ENCODE measurements at places on chromosomes 2 and 18. TPM values are rescaled to one million over a fixed set of nuclear protein-coding genes. Genes with fewer than 3 reads are reported as not detected.

GRCh38 chr2:158990397-158991214, 22.2 kb downstream of the TANC1 start:
- no peak for DNase-seq

- no peak for DNase-seq
Observed at GRCh38 chr2:218026244-218026643, 23.4 kb upstream of the TNS1 start.

- DNase-seq, result no peak
Observed at GRCh38 chr2:144452169-144452988, 67.5 kb downstream of the ZEB2 start.

DNA sequence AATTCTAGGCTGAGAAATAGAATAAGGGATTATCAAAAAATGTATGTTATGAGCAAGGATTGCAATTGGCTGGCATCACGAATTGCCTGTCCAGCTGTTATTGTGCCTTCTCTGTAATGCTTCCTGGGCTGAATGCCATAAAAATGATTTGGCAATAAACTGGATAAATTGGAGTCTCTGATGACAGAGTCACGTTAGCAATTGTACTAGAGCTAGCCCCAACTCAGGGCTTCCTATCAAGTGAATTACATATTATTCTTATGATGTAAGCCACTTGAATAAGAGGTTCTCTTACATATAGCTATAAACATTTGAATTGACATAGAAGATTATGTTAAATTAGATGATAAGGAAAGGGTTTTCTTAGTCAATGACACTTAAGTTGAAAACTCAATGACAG, 607.5 kb upstream of the REG3G start:
- peak; percentile 62 for DNase-seq

- no peak for DNase-seq
Observed at GRCh38 chr2:137677466-137677865, 286.8 kb upstream of the HNMT start.

DNA sequence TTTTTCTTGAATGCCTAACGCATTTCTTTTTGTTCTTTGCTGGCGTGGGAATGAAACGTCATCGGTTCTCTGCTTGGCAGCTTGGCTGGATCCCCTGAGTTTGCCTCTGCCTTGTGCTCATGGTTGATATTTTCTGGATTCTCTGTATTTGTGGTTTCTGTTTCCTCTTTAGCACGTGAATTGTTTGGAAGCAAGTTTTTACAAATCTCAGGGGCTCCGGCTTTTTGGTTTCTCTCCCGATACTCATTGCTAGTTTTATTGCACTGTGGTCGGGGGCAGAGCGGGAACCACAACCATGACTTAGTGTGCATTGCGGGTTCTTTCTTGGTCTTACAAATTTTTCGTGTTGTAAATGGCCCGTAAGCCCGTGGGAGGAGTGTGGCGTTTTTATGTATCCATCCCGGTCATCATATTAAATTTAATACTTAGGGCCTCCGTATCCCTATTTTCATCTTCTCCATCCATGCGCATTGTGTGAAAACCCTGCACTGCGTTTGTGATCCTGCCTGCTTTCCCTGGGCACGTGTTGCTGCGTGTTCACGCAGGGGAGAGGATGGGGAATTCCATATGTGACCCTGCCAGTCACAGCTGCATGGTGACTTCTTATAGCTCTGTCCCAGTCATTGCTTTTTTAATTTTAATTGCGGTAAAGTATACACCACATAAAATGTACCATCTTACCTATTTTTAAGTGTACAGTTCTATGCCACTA, 9.4 kb downstream of the RAMP1 start:
- no peak for DNase-seq

DNA sequence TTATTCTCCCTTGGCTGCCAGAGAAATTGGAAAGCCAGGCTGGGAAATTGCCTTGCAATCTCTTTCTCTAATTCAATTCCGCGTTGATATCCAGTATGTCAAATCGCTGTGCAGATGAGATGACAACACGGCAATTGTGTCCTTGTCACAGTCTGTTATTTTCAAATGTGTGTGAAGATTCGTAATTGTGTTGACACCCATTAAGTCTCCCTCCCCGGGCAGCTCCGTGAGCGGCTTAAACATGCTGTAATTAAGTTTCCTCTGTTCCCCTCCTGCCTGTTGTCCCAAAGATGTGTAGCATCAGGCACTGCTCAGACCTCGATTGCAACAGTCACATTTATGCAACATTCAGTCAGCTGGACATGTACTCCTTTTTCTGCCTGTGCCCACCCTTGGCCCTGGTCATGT, 209.5 kb downstream of the LPIN1 start:
- no peak for DNase-seq

DNA sequence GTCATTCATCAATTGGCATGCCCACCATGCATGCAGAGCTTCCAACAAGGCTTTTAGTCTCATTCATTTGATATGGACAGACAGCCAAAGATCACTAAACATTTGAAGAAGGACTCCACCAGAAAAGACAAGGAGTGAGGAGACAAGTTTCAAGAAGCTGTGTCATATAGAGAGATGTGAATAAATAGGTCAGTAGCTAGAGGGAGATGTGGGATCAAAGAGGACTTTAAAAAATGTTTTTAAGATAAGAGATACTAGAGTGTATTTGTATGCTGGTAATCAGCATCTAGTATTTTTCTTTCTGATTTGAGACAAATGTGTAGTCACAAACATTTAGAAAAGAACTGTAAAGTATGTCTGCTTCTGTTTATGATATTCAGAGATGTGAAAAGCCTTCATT, 48.5 kb downstream of the ANTXR1 start:
- DNase-seq, result peak; percentile 59

DNA sequence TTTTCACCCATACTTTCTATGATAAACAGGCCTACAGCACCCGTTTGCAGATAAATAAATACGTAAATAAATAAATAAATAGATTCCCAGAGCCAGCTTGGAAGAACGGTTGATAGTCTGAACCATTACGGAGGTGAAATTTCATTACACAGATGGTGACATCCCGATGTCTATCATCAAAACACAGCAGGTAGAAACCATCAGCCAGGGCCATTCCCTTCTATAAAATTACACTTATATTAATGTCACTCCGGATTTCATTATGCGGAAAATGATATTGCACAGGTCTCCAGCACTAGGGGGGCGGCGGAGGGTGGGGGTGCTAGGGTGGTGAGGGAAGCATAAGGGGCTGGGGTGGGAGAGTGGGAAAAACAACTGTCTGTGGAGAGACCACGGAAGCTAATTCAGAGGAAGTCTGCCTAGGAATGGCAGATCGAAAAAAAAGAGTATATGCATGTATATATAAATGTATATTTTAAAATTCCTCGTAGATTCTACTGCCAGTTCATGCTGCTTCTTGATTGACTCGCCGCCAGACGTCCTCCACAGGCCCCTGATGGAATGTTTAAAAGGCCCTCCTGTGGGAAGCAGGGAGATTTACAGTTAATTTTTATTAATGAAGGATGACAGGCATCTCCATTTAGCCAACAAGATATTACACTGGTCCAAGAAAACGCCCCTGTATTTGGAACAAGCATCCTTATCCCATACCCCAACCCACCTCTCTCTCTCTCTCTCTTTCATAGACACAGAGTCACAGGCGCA, 1906.0 kb upstream of the PIK3C3 start:
- no peak for DNase-seq

- no peak for DNase-seq
Observed at GRCh38 chr2:108579623-108580022, 45.4 kb downstream of the LIMS1 start.

DNA sequence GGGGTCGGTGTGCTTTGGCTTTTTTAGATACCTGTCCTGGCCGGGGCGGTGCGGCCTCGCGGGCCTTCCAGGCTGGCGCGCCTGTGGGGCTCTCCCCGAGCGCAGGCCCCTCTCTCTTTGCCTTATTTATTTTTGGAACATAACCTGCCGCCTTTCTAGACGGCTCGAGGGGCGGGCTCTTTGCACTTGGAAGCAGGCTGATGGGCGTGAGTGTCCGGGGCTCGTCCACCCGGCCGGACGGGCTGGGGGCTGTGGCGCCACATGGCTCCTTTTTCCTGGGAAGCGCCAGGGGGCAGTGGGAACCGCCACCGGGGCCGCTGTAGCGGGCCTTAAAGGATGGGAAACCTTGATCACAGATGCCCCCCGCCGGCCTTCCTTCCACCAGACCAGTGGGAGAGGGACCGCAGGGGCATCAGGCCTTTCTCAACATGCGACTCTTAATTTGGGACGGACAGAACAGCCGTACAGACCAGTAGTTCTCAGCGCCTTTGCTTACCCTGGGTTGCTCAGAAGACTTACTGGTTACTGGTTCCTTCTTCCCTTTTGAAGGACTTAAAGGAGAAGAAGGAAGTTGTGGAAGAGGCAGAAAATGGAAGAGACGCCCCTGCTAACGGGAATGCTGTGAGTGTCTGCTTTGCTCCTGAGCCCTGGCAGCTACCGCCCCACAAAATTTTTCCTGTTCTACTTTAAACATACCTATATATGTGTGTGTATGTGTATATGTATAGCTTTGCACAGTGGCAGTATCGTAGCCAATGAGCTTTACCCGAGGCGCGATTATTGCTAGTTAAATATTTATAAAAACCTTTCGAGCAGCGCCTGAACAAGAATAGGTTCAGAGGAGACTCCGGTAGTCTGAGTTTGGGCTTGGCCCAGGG, 2.7 kb downstream of the PTMA start:
- no peak for DNase-seq

DNA sequence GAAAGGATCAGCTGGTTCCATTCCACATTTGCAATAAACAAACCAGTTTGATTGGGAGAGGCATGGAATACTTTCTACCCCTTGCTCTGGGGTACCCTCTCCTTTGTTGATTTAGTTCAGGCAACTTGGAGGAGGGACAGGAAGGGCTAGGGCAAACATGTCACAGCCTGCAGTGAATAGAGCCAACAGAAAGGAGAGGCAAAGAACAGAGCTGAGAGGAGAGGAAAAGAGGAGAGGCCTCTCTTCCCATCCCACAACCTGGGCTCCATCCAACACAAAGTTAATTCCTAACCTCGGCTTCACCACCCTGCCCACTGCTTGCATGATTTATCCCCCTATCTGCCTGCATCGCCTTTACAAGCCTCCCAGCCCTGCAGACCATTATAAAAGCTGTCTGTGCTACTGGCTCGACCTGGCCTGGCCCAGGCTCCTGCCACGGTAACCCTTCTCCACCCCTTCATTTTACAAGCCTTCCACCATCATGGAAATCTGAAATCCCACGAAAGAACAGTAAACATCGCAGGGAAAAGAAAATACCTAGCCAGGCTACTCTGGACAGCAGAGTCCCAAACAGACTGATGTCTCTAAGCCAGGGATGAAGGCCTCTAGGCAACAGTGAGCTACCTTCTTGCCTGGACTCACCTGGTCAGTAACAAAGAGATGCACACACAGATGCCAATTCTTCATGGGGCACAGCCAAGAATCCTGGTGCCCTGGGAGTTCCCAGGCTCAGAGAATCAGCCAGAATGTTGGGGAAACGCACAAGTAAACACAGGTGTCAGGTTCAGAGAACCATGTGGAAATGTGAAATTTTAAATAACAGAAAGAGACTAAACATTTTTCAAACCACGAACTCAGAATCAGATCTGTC, 43.6 kb downstream of the NHEJ1 start:
- no peak for DNase-seq

- no peak for DNase-seq
Observed at GRCh38 chr18:23664674-23665073, 2.0 kb upstream of the ANKRD29 start.

GRCh38 chr2:70029814-70030409, 57.4 kb upstream of the PCBP1 start:
- DNase-seq, result peak; percentile 74

DNA sequence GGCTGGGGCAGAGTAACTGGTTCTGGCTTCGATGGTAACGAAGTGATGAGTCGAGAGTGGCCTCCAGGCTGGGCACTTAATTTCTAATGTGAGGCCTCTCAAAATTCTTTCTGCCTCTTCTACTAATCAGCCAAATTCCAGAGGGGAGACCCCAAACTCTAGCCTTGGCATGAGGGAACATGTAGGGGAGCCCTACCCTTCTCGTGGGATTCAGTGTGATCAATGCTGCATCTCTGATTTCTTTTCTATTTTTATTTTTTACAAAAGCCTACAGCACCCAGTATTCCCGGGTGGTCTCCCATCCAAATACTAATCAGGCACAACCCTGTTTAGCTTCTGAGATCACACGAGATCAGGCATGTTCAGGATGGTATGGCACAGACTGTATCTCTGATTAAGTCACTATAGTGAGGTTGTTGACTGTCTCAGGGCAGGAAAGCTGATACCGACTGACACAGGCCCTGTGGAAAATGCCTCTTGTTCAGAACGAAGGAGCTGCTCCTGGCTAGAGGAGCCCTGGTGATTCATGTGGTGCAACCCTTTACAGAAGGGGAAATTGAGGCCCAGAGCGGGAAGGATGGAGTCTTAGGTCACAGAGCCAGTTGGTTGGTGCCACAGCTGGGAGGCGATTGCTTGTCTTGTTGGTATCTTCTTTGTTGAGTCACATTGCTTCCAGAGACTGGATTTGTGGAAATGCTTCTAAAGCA, 126.3 kb upstream of the HS6ST1 start:
- DNase-seq, result no peak

GRCh38 chr2:72695676-72696075, 130.2 kb downstream of the EXOC6B start:
- no peak for DNase-seq

DNA sequence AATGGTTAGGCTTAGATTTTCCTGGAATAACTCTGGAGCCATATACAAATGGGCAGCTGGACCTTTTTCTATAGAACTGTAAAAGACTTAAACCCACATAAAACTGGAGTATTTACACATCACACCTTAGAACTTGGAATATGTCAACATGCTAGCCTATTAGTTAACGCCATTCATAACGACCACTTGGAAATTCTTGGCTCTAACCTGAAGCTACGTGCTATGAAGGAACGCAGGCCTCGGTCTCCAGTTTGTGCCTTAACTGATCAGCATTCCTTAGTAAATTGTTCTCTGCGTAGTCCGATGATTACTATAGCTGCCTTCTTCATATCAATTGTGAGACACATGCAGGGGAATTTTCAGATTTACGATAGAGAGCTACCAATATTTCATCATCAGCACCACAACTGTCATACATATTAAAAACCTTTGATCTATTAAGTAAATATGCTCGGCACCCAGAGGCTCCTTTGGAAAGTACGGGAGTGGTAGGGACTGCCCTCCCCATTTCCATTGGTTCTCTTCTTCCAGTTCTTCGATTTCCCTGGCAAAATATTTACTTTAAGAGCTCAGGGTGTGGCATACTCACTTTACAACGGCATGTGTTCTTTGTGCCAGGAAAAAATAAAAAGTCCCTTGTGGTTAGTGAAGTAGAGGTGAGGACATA, 17.5 kb upstream of the CCL20 start:
- no peak for DNase-seq

GRCh38 chr2:42768706-42769256, 4.8 kb upstream of the OXER1 start:
- DNase-seq, result no peak

DQX1 gene
- 0.24 TPM for total RNA-seq

OTOS gene
- total RNA-seq, result not detected

DNAJC10 gene
- total RNA-seq, result 89.8 TPM

ASAP2 gene
- total RNA-seq, result 11.3 TPM

C18orf54 gene
- 7.0 TPM for total RNA-seq

METTL4 gene
- total RNA-seq, result 12.5 TPM

SCN2A gene
- total RNA-seq, result 10.1 TPM

SLC1A4 gene
- 16.1 TPM for total RNA-seq

RRM2 gene
- total RNA-seq, result 4.3 TPM

NDUFAF7 gene
- total RNA-seq, result 37.3 TPM

SOWAHC gene
- 34.4 TPM for total RNA-seq

CMPK2 gene
- 15.6 TPM for total RNA-seq

NEU2 gene
- not detected for total RNA-seq
